GOT3 (cell line): ENCODE measurements at places on chromosomes 5 and 9.

DNA sequence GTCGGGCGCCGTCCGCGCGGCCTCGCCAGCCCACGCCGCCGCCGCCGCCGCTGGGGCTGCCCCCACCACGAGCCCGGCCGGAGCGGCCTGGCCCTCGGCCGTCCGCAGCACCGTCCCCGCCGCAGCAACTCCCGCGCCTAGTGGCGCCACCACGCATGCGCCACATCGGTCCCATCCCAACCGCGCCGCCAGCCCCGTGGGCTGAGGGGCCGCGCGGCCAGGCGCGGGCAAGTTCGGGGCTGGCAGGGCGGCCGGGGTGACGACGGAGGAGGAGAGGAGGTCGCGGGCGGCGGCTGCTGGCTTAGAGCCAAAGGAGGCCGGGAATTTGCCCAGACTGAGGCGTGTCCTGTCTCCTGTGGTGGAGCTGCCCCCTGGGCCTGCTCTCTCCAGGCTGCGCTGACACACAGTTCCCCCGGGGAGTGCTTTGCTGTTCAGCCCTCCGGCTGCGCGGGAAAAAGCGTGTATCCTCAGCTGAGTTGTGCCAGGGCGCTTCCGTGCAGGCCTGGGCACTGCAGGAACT is at the start of gene TUSC1:
TUSC1 (minus strand) TSS at position 298 of the 520 bp plus-strand sequence; CDS start at position 166, 132 bp downstream.
- DNase-seq: peak; percentile 0

GRCh38 chr5:97026721-97027120 is 90.8 kb downstream of the LNPEP start:
- DNase-seq: no peak

- no peak for DNase-seq
Measured at GRCh38 chr9:129334105-129334935, 156.3 kb upstream of the IER5L start.

GRCh38 chr5:141677415-141677814 is 4.6 kb downstream of the ARAP3 start:
- no peak for DNase-seq

GRCh38 chr9:87498046-87498810 is 561 bp downstream of the DAPK1 start:
- DNase-seq: no peak

- DNase-seq: no peak
Measured at GRCh38 chr9:130537346-130538050, 41.9 kb upstream of the FUBP3 start.
